ENCODE measurements at places on chromosomes 2 and 18.

- H3K27ac ChIP-seq, result no peak overlapping the region
- H3K4me3 ChIP-seq, result no peak overlapping the region
- DNase-seq, result no peak
- no peaks in the 10 kb centered on the region for H3K27me3 ChIP-seq
Observed at GRCh38 chr2:106839849-106840595, 45.9 kb downstream of the ST6GAL2 start.

DNA sequence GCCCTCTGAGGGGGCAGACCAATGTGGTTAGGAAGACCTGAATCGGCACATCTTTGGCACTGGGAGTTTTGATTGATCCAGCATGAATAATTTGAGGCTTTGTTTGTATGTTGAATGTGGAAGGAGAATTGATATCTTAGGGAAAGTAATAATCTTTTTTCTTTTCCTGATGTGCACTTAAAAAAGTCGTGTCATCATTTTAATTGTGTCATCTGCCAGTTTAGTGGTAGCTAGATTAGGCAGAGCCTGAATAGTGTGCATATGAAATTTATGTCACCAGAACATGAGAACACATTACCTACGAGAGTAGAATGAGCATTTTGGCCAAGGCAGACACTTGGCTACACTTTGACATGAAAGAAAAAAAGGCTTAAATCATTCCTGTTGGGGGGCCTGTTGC lies 79.5 kb downstream of the KIF5C start:
- no peaks in the 10 kb centered on the region for H3K36me3 ChIP-seq
- no peaks in the 10 kb centered on the region for H3K27me3 ChIP-seq
- H3K4me3 ChIP-seq, result no peak overlapping the region
- no peaks in the 10 kb centered on the region for H3K4me1 ChIP-seq
- no peak for DNase-seq
- H3K27ac ChIP-seq, result no peak overlapping the region

DNA sequence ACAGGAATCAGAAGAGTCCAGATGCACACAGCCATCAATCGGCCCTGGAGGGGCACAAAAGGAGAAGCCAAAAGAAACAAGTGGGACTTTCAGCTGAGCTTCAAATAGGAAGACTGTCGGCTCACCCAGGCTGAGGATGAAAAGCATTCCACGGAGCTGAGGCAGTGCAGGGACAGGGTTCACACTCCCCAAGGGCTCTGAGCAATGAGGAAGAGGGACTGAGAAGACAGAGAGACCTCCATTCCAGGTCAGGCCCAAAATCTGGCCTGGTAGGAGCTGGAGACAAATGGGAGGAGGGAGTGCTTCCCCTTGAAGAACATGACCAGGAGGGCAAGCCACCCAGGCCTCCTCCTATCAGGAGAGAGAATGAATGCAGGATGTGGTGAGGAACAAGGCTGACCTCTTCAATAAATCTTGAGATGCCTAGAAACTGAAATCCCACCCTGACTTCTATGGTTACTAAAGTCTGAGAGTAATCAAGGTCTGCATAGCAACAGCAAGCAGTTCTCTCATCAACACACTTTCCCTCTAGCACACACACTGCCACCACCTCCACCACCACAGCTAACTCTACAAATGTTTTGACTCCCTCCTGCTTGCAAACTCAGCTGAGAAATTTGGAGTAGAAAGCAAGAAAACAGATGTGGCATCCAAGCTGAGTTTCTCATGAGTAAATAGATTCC lies 434.4 kb downstream of the TNS1 start:
- H3K36me3 ChIP-seq, result no peaks in the 10 kb centered on the region
- H3K4me3 ChIP-seq, result no peak overlapping the region
- DNase-seq, result no peak
- no peaks in the 10 kb centered on the region for H3K4me1 ChIP-seq
- no peak overlapping the region for H3K27ac ChIP-seq

DNA sequence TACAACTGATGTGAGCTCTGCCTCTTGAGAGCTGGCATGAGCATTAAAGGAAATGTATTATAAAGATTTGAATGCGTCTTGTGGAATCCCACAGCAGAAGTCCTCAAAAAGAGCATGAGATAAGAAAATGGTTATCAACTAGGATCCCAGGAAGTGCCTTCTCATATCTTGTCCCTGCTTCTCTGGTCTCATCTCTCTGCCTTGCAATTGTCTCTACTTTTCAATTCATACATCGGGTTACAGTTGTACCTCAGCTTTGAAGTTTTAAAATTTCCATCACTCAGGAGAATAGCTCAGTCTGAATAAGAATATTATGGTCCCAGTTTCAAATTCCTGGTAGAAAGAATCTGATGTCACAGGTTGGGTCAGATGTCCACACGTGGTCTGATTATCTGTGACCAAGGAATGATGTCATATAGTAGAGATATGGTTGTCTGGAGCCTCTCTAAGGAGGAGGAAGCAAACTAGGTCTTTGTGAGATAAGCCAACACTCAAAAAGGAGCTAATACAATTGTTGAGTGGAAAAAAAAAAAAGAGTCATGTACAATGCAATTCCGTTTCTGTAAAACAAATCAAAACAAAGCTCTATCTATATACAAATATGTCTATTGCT lies 21.7 kb upstream of the CCDC88A start:
- H3K36me3 ChIP-seq, result no peaks in the 10 kb centered on the region
- H3K27ac ChIP-seq, result no peak overlapping the region
- DNase-seq, result no peak
- no peaks in the 10 kb centered on the region for H3K27me3 ChIP-seq
- no peak overlapping the region for H3K4me3 ChIP-seq
- no peaks in the 10 kb centered on the region for H3K4me1 ChIP-seq

DNA sequence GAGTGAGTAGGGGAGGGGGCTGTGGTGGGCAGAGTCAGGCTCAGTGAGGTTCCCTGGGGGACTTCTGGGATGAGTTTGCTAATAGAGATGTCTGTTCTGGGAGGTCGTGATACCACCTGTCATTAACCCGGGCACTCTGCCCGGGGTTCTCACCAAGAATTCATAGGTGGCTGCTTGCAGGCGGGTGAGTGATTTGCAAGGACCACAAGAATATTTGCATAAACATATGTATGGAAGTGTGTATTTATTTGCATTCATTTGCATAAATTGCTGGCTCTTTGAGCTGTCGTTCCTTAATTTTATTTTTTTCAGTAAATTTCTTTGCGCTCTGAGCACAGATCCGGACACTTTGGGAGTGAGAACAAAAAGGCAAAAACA lies 260.0 kb downstream of the ATAD2B start:
- no peak overlapping the region for H3K4me3 ChIP-seq
- H3K36me3 ChIP-seq, result no peaks in the 10 kb centered on the region
- no peak overlapping the region for H3K27ac ChIP-seq
- peaks cover 31% of the 10 kb centered on the region for H3K4me1 ChIP-seq
- no peak for DNase-seq

GRCh38 chr18:4203568-4204437 lies 251.3 kb downstream of the DLGAP1 start:
- H3K27me3 ChIP-seq, result no peaks in the 10 kb centered on the region
- H3K4me1 ChIP-seq, result no peaks in the 10 kb centered on the region
- H3K36me3 ChIP-seq, result no peaks in the 10 kb centered on the region

- no peak for DNase-seq
- H3K4me3 ChIP-seq, result no peak overlapping the region
- no peak overlapping the region for H3K27ac ChIP-seq
Observed at GRCh38 chr2:10000541-10000940, 42.8 kb upstream of the KLF11 start.

GRCh38 chr2:32671885-32672533 lies 44.2 kb downstream of the TTC27 start:
- H3K27me3 ChIP-seq, result no peaks in the 10 kb centered on the region
- H3K36me3 ChIP-seq, result peaks cover 22% of the 10 kb centered on the region
- H3K4me1 ChIP-seq, result no peaks in the 10 kb centered on the region

- no peak overlapping the region for H3K27ac ChIP-seq
- H3K4me3 ChIP-seq, result no peak overlapping the region
- no peak for DNase-seq
- H3K4me1 ChIP-seq, result no peaks in the 10 kb centered on the region
Observed at GRCh38 chr2:153584244-153584643, 105.7 kb upstream of the RPRM start.

DNA sequence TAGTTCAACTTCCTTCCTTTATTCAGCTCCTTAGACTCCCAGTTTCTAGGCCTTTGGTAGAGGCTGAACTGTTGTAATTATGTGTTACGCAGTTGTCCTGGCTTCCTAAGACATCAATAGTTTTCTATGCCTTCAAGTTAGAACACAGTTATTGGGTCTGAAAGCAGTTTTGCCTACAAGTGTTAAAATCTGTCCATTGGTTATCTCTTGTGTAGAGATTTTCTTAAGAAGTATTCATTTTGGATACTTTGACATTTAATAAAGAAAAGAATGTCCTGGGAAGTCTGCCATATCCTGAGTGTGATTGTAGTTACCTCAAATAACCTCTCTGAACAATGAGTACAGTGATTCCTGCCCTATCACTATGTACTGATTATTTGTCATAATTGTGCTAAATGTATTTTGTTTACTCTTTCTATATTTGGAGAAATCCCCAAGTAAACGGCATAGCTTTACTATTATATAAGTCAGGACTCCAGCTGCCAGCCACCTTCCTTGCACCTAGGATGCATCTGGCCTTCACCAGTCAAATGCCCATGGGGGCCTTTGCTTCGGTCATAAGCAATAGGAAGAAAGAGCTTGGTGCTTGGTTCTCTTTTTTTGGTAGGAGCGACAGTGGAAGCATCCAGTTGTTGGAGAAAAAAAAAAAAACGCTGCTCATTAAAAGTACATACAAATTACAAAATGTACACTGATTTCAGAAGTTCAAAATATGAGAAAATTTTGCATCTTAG lies 449.5 kb upstream of the PKDCC start:
- H3K4me3 ChIP-seq, result no peak overlapping the region
- H3K27me3 ChIP-seq, result no peaks in the 10 kb centered on the region
- H3K27ac ChIP-seq, result peak overlapping the region; percentile 70
- no peaks in the 10 kb centered on the region for H3K36me3 ChIP-seq

DNA sequence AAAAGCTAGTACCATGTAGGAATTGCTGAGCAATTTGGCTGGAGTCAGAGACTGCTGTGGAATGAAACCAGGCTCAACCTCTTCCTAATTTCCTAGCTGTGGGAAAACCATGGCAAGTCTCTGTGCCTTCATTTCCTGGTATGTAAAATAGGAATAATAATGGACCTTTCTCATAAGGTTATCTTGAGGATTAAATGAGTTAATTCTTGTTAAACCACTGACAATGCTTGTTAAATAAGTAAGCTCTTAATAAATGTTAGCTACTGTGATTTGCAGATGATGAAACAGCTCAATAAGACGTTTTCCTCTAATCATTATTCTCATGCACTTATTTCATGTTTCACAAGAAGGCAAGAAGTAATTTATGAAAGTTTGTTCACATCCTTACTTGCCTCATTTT lies 346.7 kb downstream of the RND3 start:
- H3K27ac ChIP-seq, result no peak overlapping the region
- no peak for DNase-seq
- no peaks in the 10 kb centered on the region for H3K4me1 ChIP-seq
- H3K36me3 ChIP-seq, result no peaks in the 10 kb centered on the region
- H3K4me3 ChIP-seq, result no peak overlapping the region

All from right atrium auricular region (tissue), 2 donors.